ENCODE measurements at places on chromosomes 5 and 9.

GRCh38 chr5:52150501-52150900 lies 637.2 kb upstream of the ITGA1 start:
- DNase-seq, result no peak

DNA sequence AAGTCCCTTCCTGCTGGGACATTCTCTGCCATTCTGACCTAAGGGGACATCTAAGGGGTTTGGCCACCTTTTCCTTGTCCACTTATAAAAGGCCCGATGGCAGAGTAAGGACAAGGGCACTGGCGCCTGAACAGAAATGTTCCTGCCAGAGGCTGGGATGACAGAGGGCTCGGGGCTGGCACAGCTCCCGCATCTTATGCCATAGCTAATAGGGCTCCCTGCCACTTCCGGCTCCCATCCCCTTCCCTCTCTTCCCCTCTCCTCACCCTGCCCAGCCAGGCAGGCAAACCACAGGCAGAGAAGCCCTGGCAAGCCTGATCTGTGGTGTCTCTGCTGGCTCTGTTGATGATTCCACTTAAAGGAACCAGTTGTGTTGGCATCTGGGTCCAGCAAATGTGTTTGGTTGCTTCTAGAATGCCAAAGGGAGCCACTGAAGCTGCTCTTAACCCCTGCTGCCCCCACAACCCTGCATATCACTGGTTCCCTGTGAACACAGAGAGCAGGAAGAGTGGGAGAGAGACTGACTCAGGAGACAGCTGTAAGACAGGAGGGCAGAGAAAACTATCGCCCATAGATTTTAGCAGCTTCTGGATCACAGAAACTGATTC lies 18.4 kb upstream of the ADRA1B start:
- DNase-seq, result no peak

- DNase-seq, result no peak
These were observed 1.1 kb upstream of the SEMA4D start for GRCh38 chr9:89498852-89499480.

DNA sequence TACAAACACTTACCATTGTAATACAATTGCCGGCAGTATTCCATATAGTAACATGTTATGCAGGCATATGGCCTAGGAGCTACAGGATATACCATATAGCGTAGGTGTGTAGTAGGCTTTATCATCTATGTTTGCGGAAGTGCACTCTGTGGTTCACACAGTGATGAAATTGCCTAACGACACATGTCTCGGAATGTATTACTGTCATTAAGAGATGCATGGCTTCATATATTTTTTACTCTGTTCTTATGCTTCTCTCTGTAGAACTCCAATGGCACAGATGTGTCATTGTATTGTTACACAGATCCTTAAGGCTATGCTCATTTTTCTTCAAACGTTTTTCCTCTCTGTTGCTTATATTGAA lies 19.2 kb upstream of the ANKRD18A start:
- no peak for DNase-seq

DNA sequence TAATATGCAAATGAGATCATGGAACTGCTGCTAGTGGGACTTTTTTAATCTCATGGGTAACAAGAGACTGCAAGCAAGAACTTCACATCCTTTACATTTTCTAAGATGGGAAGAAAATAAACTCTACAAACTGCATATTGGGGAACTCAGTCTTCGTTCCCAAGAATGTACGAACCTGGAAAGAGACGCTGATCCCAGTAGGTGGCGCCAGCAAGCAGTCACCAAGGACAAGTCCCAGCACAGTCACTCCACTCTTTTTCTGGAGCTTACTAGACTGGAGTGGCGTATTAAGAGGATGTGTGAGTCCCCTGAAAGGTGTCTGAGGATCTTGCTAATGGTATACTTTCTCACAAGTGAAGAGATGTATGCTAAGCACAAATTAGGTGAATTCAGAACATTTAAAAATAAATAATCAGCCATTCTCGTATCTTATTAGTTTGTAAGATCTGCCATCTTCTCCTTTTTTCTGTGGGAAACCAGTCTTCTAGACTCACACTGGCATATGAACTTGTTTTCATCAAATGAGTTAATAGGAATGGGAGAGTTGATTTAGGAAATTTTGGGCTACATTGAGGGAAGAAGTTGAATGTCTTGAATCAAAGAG lies 16.0 kb upstream of the PUM3 start:
- peak; percentile 67 for DNase-seq

- DNase-seq, result no peak
These were observed 39.9 kb downstream of the USP20 start for GRCh38 chr9:129875181-129875611.

DNA sequence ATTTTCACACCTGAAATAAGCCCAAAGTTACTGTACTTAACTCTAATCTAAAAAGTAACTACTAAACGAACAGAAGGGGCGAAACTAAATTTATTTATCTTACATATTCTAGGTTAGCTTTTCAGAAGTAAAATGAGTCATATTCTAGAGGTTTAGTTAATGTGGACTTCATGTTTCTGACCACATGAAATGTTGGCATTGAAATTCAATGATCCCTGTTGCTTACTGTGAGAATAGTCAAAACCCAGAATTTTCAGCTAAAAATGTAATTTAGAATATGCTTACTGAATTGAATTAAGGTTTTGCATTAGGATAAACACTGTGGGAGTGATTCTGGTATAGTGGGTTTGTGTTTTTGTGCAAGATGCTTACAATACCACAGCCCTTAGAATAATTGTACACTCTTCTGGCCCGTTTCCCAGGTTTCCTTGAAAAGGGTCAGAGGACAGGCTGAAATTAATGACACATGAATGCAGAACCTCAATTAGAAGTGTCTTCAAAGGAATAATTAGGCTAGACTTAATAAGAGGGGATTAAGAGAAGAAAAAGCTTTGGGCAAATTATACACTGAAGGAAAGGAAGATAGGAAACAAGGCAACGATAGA lies 1.4 kb upstream of the SNX18 start:
- no peak for DNase-seq

GRCh38 chr5:109410389-109411148 lies 795 bp upstream of the PJA2 start:
- peak; percentile 88 for DNase-seq

GRCh38 chr5:60223342-60223741 lies 329.8 kb upstream of the PDE4D start:
- peak; percentile 17 for DNase-seq

DNA sequence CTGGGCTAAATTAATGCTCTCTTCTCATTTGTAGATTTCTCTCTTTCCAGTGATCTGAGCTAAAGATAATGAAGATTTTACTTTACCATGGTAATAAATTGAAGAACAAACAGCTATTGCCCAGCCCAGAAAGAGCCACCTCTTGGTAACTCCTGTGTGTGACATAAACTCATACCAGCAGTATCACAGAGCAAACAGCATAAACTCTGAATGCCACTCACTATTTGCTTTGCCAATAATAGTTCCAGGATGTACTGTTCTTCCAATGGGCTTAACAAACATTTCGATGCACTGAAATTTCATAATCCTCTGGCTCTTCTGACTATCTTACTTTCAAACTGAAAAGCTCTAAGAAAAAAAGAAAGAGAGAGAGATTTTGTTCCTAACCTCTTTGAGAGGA lies 69.8 kb upstream of the RASEF start:
- DNase-seq, result no peak

- no peak for DNase-seq
These were observed 3.1 kb upstream of the ENTPD8 start for GRCh38 chr9:137444106-137444790.

DNA sequence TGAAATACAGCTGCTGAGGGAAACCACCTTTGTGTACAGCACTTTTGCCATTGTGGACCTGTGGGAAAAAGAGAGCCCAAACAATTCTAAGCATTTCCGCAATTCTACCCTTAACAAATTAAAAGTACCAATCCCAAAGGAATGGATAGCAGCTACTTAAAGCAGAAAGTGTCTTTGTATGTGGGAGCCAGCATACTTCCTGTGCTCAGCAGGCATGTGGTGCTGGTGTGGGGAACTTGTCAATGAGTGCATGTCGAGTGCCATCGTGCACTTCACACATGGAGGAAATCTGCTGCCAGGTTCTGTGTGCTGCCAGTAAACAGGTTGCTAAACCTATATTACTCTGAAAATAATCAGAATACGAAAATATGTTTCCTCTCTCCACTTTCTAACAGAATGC lies 399.0 kb downstream of the LRRC70 start:
- DNase-seq, result no peak

DNA sequence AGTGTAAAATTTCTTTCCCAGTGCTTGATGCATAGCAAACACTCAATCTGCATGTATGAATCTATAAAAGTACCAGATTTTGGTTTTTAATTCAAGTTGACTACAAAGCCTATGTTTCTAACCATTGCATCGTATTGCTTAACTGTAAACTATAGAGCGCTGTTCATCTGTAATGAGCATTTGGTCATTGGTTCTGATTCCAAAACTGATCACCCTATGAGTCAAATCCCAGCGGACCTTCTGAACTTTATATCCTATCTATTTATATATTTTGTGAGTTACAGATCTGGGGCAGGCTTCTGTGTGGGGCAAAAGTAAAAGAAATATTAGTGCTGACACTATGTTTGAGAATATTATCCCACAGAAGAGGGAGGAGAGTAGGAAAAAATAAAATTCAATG lies 305.7 kb upstream of the TNC start:
- no peak for DNase-seq

DNA sequence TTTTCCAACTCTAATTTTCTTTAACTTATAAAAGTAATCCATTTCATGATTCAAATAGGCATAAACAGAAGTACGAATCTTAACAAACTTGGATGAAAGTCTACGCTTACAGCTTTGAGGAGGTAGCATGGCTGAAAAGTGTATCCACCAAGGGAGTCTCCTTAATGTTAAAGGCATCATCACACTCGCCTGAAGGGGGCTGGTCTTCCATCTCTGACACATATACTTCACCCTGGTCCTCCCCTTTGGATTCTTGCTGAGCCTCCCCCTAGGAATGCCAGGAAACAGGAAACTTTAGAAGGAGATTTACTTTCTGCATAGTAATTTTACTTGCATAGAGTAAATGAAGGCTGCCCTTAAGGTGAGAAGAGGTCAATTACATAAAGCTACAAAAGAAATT lies 10.3 kb upstream of the NME5 start:
- DNase-seq, result peak; percentile 82

GRCh38 chr5:126852091-126852571 lies 75.2 kb downstream of the LMNB1 start:
- DNase-seq, result no peak

- DNase-seq, result peak; percentile 22
These were observed 1.3 kb upstream of the TBC1D2 start for GRCh38 chr9:98256756-98257155.

DNA sequence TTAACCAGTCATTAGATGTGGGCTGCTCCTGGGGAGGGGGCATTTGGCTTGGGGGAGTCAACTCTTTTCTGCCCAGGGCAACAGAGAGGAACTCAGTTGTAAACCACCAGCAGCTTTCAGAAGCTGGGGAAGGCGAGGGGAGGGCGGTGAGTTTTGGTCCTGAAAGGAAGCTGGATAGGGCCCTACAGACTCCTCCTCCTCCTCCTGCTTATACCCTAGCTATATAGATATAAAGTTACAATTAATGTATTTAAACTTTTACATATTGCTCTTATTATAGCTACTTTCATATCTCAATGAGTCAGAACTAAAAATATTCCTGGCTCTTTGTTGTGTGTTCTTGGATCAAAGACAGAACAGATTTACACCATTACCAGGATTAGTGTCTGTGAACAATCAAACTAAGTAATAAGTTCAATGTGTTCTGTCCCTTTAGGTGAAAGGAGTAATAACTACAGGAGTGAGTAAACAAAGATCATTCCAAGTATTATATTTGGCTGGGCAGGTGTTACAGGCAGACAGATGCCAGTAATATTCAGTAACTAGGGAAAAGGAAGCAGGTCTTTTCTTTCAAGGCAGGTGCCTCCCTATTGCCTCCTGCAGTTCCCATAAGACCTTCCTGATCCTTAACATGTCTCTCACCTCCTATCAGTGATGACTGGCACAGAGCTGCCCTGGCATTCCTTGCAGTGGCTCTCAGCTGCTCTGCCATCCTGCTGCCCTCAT lies 20.5 kb upstream of the VPS13A start:
- no peak for DNase-seq

DNA sequence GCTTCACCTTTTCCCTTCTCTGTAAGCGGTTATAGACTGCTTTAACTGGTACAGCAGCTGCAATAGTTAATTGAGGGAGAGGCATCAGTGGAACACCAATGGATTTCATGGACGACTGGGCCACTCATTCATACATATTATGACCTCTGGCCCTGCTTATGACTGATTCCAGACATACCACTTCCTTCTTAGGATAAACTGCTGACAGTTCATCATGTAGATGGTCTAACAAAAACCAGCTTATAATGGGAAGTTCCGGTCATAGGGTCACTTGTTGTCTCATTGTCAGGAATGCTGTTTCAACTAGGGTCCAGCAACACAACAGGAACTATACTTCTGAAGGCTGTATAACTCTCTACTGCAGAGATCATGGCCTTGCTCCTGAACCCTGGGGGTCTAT lies 265.2 kb upstream of the RASA1 start:
- peak; percentile 8 for DNase-seq

DNA sequence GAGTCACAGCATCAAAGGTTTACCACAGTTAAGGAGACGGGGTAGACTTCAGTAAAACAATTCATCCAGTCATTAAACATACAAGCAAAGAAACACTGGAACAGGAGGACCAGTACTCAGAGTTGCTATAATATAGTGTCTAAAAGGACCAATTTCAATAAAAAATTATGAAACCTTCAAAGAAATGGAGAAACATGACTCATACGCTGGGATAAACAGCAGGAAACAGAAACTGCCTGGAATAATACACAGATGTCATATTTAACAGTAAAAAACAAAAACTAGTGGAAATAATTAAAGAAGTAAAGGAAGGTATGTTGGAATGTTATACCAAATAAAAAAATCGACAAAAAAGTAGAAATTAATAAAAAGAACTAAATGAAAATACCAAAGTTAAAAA lies 1075.9 kb downstream of the NR2F1-AS1 start:
- DNase-seq, result peak; percentile 55

DNA sequence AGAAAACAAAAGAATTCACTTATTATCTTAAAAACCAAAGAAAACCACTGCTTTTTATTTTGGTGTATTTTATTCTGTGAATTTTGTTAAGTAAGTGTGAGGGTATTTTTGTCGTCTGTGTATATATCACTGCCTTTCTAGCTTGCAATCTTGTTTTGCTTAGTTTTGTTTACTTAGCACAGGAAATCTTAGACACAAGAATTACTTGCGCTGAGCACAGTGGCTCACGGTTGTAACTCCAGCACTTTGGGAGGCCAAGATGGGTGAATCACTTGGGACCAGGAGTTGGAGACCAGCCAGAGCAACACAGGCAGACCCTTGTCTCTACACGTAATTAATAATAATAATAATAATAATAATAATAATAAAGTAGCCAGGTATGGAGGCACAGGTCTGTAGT lies 230.3 kb downstream of the PAPPA start:
- DNase-seq, result peak; percentile 13

GRCh38 chr9:84738353-84738752 lies 68.8 kb downstream of the NTRK2 start:
- DNase-seq, result no peak

Data from ELR (cell line).